ENCODE measurements at places on chromosomes 6 and 20.

- no peak for DNase-seq
Observed at GRCh38 chr20:10861090-10861489, 187.3 kb upstream of the JAG1 start.

DNA sequence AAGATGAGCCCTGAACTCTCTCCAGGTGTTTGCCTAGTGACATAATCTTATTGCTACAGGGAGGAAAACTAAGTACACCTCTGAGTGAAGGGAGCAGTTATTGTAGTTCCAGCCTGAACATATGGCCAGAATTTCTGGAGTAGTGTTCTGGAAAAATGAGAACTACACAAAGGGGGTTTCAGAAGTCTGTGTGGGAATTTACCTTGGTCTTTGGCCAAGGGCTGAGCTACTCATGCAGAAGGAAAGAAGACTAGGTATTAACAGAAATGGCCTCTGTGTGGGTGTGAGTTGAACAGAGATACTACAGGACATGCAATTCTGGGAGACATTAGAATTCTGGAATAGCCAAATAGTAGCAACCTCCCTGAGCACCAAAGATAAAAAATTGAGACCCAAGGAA, 1009.7 kb upstream of the GJE1 start:
- DNase-seq = no peak

DNA sequence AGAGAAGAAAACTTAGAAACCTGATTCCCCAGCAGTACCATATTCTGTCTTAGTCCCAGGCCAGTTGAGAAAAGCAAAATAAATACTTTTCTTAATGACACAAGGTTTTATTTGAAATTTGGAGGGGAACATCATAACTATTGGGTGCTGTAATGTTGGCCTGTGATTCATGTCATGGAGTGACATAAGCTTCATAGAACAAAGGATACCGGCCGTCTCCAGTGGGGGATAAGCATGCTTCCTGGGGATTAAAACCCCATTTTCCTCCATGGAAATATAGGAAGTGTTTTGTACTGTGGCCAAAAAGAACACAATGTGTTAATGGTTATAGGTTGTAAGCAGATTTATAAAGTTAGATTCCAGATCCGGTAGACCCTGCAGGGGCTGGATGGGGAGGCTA, 18.0 kb downstream of the MTHFD1L start:
- no peak for DNase-seq

- no peak for DNase-seq
Observed at GRCh38 chr6:38387971-38388370, 251.8 kb downstream of the BTBD9 start.

GRCh38 chr6:159126590-159126989, 42.6 kb upstream of the FNDC1 start:
- no peak for DNase-seq

GRCh38 chr20:59670786-59671492, 66.6 kb downstream of the PHACTR3 start:
- DNase-seq = no peak

GRCh38 chr6:7773322-7773721, 47.4 kb downstream of the BMP6 start:
- DNase-seq = no peak

DNA sequence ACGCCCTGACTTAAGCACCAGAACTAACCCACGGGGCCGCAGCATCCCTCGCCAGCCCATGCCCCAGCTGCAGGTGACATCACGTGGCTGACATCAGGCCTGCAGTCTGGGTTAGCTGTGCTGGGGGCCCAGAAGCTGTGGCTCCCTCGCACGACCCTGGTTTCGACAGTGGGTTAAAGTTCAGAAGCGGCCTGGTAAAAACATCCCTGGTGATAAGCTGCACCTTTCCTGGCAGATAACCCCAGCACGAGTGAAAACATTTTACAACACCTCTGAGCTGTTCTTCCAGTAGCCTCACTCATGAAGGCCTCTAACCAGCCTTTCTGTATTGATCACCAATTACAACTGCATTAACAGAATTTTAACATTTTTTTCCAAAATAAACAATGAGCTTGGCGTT, 136.4 kb upstream of the RREB1 start:
- DNase-seq = no peak

- no peak for DNase-seq
Observed at GRCh38 chr6:83974409-83975050, 59.0 kb upstream of the MRAP2 start.
